Right renal pelvis (tissue), 4 donors: ENCODE measurements at places on chromosomes 7 and 10.
A peak's percentile ranks its signal among the peaks of the same experiment; 100 is the strongest.

DNA sequence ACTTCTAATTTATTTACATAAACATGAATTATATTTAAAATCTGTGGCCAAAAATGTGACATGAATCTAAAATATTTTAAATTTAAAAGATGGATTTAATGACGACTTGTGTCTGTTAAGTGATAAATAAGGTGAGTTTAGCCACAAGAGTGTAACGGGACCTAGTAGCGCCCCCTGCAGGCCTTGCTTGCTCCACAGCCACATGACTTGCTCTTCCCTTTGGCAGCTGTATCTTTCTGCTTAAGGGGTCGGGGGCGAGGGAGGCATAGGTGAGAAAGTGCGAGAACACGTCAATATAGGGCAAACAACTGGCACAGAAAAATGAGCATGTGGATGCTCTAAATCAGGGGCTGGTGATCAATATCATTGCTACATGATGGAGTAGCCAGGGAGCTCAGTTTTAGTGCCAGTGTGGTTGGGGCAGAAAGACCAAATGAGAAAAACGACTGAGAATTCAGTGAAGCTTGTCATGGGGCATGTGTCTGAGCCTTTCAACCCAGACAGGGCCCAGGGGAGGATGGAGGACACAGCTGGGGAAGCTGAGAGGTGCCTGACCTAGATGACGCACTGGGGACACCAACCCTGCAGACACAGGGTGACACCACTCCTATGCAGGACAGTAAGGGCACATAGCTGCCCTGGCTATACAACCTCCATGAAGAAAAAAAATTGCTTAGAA is 49.8 kb downstream of the PAXIP1 start:
- no peak for DNase-seq

DNA sequence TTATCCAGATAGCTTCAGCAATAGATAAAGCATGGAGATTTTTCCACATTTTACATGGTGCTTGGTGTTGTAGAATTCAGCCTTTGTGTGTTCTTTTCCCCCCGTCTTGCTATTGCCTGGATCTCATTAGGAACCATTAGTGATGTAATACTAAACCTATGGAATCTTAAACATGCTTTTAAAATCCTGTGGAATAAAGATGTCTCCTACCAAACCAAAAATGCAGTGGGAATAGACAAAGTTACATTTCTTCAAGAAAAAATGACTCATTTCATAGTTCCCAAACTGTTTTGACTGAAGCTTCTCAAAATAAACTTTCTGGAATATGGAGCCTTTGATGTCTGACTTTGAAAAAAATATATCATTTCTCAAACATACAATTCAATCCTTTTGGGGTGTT is 44.0 kb downstream of the CALD1 start:
- no peak for DNase-seq

- no peak for DNase-seq
Measured at GRCh38 chr7:80935991-80936780, 17.3 kb upstream of the SEMA3C start.

DNA sequence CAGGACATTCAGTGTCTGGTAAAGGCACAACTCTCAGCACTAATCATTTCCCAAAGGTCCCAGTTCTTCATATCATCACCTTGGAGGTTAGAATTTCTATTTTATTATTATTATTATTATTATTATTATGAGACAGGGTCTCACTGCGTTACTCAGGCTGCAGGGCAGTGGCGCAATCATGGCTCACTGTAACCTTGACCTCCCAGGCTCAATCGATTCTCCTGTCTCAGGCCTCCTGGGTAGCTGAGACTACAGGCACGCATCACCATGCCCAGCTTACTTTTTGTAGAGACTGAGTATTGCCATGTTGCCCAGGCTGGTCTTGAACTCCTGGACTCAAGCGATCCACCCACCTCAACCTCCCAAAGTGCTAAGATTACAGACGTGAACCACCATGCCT is 91.8 kb upstream of the DOCK1 start:
- no peak for DNase-seq

DNA sequence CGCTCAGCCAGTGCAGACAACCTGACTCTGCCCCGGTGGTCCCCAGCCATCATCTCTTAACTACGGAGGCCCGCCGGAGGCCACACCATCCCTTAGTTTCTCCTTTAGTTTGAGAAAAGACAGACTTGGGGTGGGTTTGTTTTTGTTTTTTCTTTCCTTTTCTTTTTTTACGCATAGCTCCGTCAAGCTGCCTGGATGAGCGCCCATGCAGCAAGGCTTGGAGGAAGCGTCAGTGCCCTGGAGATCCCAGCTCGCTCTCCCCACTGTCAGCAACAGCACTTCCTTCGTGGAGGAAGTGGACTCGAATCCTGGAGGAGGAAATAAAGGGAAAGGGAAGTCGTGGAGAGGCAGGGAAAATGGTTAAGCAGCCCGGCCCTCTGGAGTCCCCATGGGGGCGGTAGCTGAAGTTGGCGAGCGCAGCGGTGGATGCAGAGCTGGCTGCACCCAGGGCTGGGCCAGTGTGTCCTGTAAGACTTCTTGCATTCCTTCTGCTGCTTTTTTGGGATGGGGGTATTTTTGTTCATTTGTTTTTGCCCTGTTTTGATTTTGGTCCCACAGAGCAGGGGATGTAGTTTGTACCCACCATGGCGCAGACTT is 35.9 kb upstream of the GJD4 start:
- no peak for DNase-seq

- DNase-seq, result no peak
Measured at GRCh38 chr7:2034291-2035201, 198.2 kb downstream of the MAD1L1 start.

GRCh38 chr10:124743191-124744101 is 732 bp downstream of the FAM53B start:
- no peak for DNase-seq

DNA sequence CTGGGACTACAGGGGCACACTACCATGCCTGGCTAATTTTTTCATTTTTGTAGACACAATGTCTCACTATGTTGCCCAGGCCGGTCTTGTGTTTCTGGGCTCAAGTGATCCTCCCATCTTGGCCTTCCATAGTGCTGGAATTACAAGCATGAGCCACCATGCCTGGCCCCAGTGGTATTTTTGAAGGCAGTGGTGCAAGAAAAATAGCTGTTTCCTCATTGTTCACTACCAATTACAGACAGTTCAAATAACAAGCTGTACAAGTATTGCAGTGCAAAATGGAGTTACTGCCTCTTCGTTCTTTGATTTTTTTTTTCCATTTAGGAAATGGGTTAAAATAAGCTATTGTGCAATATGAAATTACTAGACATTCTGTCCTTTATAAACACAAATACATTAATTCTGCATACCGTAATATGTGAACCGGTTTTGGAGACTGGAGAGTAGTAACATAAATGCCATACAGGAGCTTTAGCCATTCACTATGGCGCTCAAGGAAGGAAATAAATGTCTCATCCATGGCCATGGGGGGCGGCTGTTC is 35.0 kb upstream of the BPGM start:
- DNase-seq, result no peak

DNA sequence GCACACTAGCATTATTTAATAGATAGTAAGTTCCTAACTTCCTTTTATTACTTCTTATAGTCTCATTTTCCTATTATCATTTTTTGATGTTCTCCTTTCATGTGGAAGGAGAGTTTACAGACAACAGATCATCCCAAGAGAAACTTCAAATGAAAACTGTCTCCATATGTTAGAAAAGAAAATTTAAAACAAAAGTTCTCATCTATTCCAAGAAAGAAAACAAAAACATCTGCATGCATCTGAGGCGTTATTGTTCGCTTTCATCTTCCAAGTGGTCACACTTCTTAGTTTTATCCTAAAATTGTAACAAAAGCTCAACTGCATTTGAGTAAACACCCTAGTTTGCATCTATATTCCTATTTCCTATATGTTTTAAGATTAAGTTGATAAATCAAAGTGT is 126.2 kb downstream of the SEMA3D start:
- no peak for DNase-seq

- DNase-seq, result no peak
Measured at GRCh38 chr7:35241884-35242283, 12.0 kb downstream of the TBX20 start.

DNA sequence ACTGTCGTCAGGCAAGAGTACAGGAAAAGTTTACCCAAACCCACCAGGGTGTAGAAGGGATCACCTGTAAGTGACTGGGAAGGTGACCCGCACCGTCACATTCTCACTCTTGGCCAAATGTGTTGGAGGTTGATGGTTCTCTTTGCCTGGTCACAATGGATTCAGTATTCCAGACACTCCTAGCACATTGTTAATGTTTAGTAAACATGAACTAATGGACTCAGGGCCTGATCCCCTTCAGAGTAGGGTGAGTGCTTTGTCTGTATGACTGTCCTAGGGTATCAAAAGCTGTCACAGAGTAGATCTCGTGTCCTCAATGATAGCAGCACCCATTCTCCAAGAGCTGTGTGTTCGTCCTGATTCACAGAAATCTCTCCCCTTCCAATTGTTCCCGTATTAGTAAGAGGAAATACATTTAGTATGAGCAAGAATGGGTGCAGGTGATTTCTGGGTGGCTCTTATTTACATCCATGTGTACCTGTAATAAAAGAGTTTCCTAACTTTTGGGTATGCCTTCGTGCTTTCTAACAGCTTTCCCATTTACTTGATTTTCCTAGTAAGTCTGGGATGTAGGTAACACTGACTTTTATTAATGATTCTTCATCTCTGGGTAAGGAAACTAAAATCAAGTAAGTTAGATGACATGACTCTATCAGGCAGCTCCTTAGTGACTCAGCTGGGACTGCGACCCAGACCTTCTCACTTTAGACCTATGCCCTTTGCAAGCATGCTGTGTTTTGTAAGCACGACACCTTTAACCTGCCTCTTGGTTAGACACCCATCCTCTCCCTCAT is 4.7 kb downstream of the EEPD1 start:
- no peak for DNase-seq

DNA sequence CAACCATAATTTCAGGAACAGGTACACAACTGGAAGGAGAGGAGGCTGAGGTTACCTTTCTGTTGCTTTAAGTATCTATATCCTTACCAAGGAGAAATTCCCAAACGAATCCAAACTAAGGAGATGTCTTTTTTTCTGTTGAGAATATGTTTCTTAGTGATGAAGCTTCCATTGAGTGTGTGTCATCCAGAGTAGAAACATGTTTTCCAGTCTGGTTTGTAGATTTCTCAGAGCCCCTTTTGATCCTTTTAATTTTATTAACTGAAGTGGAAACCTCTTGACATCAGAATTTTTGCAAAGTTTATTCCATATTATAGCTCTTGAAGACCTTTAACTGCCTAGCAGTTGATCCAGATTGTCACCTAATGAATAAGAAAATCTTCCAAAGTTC is 207.1 kb upstream of the FERD3L start:
- DNase-seq, result no peak

DNA sequence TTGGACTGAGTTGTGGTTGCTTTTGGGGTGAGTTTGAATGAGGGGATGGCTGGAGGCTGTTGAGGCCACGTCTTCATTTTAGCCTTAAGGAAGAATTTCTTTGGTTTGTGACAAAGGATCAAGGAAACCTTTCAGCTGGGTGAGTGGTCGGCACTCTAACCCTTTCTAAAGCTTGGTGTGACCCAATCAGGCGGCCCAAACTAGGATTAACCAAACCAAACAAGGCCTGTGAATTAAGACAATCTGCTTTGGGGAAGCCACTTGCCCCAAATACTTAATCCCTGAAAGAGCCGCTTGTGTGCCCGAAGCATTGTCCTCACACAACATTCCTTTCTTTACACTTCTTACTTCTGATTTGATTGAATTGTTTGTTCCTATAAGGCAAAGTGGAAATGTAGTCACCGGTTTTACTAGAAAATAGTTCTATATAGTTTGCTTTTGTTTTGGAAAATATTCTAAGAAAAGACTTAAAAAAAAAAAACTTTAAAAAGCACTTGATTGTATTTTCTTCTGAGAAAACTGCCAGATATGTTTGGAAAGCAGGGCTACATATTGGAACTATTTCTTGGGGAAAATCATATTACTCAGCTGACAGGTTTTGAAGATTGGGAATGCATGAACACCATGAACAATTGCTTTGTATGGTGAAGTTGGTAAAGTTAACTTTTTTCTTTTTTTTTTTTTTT is 272.4 kb upstream of the BMPER start:
- DNase-seq, result no peak

DNA sequence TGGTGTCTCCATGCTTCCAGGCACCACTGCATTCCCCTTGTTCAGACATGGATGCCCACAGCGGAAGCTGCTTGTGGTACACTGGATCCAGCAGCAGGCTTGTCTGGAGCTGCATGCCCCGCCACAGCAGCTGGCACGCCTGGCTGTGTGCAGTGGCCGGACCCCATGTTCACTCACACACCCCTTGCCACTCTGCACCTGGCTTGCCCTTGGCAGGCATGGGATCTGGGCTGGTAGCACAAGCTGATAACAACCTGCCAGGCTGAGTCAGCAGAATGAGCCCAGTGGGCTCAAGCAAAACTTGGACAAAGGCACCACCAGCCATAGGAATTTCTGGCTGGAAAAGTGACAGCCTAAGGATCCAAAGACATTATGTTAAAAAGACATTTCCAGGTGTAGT is 91.8 kb upstream of the TMEM168 start:
- no peak for DNase-seq

- DNase-seq, result no peak
Measured at GRCh38 chr10:80660736-80661135, 123.0 kb downstream of the SH2D4B start.

GRCh38 chr7:31052487-31052840 is 356 bp downstream of the ADCYAP1R1 start:
- no peak for DNase-seq

GRCh38 chr7:92788559-92789183 is 47.7 kb downstream of the CDK6 start:
- no peak for DNase-seq

GRCh38 chr7:43834463-43835251 is 34.7 kb downstream of the MRPS24 start:
- DNase-seq, result no peak

- DNase-seq, result no peak
Measured at GRCh38 chr7:105188201-105188600, 174.2 kb downstream of the KMT2E start.

- DNase-seq, result no peak
Measured at GRCh38 chr7:99631295-99632109, 14.8 kb downstream of the ZSCAN25 start.

DNA sequence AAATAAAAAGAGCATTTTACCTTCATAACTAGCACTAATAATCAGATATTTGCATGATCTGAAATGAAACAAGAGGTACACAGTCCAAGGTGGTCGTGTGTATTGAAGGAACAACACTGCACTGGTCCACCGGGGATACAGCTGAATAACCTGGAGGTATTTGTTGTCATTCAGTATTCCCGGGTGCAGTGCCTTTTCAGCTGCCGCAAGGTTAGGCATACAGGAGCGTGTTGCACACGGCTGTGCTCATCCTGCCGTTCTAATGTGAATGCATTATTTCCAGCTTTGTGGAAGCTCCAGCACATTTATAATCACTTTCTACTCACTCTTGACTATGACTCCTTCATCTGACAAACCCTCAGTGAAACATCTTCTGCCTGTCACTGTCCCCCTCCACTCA is 377.8 kb downstream of the GFRA1 start:
- DNase-seq, result no peak

- DNase-seq, result peak; percentile 53
Measured at GRCh38 chr7:54664235-54665228, 94.5 kb downstream of the SEC61G start.

DNA sequence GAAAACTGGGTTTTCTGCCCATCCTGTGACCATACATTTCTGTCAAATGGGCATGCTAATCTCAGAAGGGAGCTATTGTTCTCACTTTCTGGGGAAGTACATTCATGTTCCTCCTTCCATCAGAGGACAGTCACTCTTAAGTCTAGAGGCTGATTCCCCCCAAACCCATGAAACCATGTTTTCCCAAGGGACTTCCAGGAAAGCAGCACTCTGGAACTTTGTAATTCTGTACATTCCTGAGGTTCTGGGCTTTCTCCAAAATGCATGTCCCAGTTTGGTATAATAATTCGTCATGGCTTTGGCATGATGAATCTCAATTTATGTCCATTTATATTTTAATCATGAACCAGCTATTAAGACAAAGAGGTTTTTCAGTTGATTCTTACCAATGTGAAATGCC is 688.1 kb downstream of the LRMDA start:
- DNase-seq, result no peak
